NCI-H187 (cell line): ENCODE measurements at places on chromosomes 5 and 9.

- no peak for DNase-seq
Measured at GRCh38 chr9:7009065-7009464, 251.3 kb downstream of the KDM4C start.

- no peak for DNase-seq
Measured at GRCh38 chr9:122020398-122020797, 72.7 kb downstream of the TTLL11 start.

DNA sequence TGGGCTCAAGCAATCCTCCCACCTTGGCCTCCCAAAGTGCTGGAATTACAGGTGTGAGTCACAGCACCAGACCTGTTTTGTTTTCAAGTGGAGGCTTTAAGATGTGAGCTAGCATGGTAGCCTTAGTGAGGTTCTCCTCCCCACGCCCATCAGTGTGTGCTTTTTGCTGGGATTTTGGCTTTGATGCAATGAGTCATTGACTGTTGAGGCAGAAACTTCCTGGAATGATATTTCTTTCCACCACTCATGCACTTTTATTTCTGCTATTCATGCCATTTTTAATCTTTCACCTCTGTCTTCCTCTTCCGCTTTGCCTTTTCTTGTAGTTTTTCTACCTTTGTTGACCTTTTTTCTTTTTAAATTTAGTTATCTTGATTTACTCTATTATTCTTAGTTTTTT, 4.2 kb upstream of the NFIL3 start:
- DNase-seq = no peak

DNA sequence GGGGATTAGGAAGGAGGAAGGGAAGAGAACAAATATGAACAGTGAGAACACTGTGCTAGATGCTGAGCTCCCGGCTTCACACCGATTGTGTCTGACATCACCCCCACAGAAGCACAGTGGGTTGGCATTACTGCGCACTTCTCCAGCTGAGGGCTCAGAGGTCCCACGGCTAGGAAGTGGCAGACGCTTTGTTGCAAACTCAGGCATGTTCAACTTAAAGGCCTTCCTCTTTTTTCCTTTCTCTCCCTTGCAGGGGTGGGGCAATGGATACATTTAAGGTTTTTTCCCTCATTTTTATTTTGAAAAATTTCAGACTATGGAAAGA, 15.5 kb upstream of the SHB start:
- DNase-seq = no peak

- DNase-seq = no peak
Measured at GRCh38 chr9:123551734-123552133, 195.7 kb downstream of the CRB2 start.

- DNase-seq = no peak
Measured at GRCh38 chr5:166166071-166166470, 2125.4 kb upstream of the WWC1 start.

GRCh38 chr9:102840335-102840734, 154.8 kb upstream of the CYLC2 start:
- no peak for DNase-seq

DNA sequence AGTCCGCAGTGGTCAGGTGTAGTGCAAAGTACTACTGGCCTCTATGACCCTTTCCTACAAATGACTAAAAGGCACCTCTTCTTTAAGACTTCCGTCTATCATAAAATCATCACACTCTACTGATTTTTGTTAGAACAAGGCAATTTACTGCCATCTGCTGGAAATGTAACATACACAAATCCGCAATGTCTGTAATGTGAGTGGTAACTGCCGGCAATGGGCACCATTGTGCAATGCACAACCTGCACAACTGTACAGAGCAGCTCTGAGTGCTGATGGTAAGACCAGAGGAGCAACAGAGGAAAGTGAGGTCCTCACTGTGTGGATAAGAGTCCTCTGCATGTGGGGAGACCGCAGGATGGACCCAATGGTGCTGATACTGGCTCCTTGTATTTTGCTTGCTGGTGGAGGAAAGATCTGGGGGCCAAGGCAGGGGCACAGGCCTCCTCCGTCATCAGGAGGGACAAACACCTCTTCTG, 103.7 kb downstream of the ATPSCKMT start:
- DNase-seq = no peak

DNA sequence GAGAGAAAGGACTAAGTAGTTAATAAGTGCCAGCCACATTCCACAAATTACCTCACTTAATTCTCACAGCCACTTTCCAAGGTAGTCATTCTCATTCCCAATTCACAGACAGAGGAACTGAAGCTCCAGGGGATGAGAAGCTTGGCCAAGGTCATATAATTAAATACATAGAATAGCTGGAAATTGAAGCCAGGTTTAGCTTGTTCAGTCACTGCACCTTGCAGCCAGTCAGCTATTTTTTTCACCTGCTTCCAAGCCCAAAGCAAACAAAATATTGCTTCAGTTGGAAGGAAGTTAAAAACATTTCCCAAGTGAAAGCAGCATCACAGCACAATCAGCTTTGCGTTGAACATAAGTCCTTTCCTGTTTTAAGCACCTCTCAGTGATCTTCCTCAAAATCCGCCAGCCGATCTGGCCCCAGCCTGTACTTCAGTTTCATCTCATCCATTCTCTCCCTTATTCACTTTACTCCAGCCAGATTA, 4.8 kb downstream of the ALDH1A1 start:
- DNase-seq = no peak

- DNase-seq = no peak
Measured at GRCh38 chr5:167305591-167306213, 985.7 kb upstream of the WWC1 start.

DNA sequence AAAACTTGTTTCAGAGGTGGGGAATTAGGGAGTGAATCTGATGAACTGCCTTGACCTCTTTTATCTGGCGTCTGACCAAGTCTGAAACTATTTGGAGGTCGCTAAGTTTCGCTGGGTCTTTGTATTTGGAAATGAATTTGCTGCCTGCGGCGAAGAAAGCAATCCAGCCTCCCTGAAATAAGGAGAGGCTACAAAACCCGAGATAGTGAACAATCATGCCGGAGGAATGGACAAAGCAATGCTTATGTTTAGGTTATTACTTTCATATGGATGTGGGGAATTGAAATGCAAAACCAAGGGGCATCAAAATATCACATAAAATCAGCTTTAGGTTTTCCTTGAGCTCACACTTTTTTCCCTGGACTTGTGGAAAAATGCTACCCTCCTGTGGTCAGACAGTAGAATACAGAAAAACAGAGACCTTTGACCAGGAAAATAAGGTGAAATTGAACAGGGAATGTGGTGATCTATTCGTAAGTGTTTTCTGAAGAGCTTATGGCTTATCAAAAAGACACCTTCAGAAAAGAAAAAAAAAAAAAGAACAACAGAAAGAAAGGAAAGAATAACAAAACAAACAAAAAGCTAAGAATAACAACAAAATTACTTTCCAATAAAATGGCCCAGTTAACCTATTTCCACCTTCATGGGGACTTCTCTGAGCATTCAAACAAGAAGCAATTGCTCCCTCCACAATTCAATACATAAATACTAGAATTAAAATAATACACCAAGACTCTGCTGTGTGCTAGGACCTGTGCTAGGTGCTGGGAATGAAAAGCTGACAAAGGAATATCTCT, 68.6 kb upstream of the DPYSL3 start:
- no peak for DNase-seq

DNA sequence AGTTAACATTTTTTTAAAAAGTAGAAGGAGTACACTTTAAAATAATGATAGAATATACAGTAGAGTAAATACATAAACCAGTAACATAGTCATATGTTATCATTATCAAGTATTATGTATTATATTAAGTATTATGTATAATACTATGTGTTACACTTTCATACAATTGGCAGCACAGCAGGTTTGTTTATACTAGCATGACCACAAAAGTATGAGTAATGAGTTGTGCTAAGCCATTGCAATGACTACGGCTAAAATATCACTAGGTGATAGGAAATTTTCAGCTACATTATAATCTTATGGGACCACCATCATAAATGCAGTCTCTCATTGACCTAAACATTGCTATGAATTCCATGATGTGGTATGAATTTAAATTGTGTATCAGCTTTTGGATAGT, 506.0 kb downstream of the HTR1A start:
- no peak for DNase-seq

DNA sequence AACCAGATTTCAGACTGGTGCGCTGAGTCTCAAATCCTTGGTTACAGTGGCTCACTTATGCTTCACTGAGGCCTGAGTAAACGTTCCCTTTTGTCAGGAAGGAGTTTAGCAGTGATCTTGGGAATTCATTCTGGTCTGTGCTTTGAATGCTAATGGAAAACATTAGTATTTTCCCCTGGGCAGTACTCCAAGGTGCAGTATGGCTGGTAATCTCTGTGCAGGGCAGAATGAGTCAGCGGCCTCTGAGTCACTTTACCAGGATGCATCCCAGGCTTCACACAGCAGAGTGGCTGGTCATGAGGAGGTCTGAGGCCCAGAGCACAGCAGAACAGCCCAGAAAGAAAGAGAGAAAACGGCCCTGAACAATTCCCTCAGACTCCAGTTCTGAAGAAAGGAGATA, 54.0 kb downstream of the PCA3 start:
- DNase-seq = no peak

DNA sequence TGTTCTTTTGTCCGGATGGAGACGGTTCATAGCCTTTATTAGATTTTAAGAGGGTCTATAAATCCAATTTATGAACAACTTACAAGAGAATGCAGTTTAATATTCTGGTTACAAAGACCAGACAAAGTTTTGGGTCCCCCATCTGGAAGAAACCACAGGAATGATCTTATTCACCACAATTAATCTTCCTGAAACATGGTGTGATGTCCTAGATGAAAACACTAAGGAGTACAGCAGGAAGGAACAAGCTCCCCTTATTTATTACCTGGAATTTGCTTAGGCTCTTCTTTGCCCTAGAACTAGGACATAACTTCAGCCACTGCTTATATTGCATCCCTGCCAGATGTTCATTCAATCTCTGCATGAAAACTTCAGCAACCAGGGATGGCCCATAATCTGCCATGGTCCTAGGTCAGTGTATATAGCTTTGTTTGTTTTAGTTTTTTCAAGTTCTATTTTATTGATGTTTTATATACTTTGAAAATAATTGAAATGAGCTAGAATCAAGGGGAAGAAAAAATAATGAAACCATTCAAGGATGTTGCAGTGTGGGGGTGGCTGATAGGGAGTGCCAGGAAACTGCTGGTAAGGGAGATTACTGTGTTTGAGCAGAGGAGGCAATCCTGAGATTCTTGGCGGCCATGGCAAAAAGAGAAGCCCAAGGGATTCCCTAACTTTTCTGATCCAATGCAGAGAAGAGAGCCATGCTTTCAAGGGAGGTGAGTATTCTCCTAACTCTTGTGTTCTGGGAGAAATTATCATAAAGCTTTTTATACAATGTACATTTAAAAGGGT, 16.8 kb downstream of the TXNDC8 start:
- DNase-seq = no peak

DNA sequence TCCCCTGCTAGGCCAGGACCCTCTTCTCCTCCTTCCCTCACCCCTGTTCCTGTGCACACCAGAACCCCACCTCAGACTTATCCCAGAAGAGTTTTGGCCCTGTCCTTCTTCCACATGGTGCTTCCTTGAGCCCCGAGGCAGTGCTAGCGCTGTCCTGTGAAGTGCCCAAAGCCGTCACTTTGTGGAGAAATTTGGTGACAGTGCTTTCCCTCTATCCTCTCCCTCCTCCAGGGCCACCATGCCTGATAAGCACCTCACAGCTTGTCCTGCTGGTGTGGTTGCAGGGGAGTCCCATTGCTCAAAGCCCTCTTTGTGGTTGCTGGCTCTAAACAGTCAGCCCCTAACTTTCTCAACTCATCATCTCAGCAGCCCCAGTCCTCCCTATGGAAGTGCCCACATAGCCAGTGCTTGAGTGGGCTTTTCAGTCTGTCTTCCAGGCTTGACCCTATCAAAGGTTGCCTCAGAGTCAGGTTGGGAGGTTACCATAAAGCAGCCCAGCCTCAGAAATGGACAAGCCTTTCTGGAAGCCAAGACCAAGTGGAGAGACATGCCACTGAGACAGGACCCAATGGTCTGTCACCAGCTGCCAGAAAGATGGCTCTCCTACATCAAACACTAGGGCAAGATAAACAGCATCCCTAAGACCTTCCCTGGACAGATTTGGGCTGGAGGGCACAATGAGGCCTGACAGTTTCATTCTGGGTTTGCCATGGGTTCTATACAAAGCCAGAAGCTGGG, 18.0 kb downstream of the IGIP start:
- no peak for DNase-seq

GRCh38 chr9:8600914-8601680, 801.5 kb upstream of the DMAC1 start:
- DNase-seq = no peak

GRCh38 chr9:16414451-16414850, 456.0 kb downstream of the BNC2 start:
- no peak for DNase-seq

- no peak for DNase-seq
Measured at GRCh38 chr5:113435575-113435974, 786 bp upstream of the TSSK1B start.

- no peak for DNase-seq
Measured at GRCh38 chr5:164799391-164799790, 1294.0 kb downstream of the MAT2B start.

- DNase-seq = no peak
Measured at GRCh38 chr9:71279151-71279739, 157.8 kb upstream of the TRPM3 start.

DNA sequence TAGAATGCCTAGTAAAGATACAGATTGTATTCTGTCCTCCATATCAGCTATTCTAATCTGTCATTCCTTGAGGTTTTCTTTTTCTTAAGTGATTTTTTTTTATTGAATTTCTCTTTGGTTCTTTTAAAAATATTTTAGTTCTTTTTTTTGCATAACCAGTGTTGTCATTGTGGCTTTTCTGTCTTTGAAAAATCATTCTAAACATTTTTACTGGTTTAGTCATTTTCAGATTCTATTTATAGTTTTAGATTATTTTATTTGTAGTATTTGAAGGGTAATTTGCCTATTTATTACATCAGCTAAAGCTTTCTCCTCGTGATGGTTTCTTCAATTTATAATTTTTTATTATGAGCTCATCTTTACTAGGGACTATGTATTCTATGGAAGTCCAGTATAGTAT, 78.1 kb downstream of the NDUFAF2 start:
- no peak for DNase-seq

DNA sequence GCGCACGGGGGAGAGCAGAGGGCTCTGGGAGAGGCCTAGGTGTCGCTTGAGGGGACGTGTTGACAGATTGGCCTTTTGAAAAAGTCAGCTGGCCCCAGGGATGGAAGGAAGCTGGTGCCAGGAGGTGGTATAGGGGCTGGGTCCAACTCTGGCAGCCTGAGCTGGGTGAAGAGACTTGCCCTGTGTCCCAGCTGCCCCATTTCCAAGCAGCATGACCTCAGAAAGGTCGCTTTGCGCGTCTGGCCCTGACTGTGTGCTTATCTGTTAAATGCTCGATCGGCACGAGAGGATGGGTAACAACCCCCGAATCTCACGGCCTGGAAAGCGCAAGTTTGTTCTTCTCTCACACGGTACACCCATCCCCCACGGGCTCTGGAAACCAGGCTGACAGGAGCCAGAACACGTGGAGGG, 31.2 kb upstream of the LAMC3 start:
- no peak for DNase-seq
